ENCODE measurements at places on chromosomes 2 and 18.

- peak; percentile 27 for DNase-seq
These were observed 2.9 kb upstream of the CRYBA2 start for GRCh38 chr2:218995972-218996711.

- no peak for DNase-seq
These were observed 38.9 kb upstream of the SERPINE2 start for GRCh38 chr2:224077773-224078507.

DNA sequence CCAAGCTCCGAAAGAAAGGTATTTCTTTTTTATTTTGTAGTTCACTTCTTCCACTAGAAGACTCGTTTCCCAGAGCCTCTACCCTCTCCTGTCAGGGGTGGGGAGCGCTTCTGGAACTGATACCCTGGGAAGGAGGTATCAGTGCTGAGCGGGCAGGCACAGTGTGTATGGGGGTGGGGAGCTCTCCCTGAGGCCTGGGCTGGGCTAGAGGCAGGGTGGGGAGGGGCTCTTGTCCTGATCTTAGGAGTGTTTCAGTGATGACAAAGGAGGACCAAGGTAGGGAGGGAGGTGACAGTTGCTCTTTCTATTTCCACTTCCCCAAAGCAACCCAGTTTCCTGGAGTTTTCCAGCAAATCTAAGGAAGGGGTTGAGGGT, 65.4 kb downstream of the ARHGAP25 start:
- DNase-seq = no peak

GRCh38 chr2:137187216-137187615, 421.9 kb downstream of the THSD7B start:
- DNase-seq = no peak

- DNase-seq = no peak
These were observed 7.7 kb upstream of the TTC39C start for GRCh38 chr18:24006712-24007313.

DNA sequence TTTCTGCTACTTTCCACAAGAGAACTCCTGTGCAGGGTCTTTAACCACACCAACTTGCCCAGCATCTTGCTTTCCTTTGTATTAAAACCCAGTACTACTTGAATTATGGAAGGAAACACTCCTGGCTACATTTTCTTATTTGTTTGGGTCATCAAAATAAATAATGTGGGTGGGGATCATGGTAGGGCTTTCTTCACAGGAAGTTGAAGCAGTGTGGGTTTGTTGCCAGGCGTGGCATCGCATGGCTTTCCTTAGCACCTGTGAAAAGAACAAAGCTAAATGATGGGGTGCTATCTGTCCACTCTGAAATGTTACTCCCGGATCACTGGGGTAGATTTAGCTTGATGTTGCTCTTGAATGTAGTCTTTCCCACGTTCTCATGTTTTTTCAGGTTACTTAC, 18.7 kb downstream of the ARHGAP25 start:
- no peak for DNase-seq

DNA sequence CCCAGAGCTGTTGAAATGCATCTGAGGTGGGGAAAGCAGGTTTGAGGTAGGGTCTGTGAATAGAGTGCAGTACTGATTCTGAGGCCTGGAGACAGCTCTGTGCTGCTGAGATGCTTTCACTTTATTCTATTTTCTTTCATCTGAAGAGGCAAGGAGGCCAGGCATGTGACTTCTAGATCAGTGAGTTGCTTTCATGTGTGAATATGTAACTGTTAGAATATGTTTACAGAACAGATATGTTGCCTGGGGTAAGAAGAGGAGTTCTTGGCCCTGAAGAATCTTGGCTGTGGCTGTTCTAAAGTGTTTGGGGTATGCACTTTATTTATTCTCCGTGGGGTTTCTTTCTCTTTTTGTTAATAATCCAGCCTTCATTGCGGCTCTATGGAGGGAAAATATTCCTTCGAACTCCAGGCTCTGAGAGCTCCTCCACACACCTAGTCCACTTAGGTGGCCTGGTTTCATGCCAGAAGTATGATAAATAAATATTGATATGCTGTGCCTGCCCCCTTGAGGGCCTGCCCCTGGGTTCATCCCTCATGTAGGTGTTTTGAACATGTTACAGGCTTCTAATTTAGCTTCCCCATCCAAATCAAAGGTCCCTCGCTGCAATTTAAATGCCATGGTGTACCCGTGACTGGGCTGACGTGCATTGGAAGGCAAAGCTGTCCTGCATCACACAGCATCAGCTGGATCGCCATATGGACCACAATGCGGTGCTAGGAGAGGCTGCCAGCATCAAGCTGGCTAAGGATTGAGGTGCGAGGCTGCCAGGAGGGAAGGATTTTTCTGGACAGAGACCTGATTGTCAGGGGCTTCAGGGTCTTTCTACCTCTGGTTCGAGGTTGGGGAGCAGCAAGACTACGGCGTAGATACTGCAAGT, 102.9 kb downstream of the PRKCE start:
- DNase-seq = no peak

DNA sequence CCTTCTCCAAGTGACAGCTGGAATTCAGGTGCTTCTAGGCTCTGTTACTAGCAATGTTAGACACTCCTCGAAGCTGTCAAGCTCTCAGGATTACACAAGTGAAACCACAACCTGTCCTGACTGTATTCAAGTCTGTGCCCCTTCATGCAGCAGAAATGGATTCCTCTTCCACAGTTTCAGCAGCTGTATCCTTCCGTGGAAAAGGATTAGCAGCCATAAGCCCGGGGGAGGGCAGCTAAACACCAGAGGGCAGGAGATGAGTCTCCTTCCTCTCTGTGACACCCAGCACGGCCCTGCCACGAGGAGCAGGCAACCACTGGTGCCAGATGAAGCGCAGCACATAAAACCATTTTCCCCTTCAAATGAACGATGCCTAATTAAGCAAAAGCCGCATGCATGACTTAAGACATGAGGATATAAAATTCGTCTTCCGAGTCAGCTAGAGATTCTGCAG, 1.2 kb downstream of the ST3GAL5 start:
- no peak for DNase-seq

GRCh38 chr2:233303252-233303651, 4.4 kb upstream of the SAG start:
- DNase-seq = no peak

DNA sequence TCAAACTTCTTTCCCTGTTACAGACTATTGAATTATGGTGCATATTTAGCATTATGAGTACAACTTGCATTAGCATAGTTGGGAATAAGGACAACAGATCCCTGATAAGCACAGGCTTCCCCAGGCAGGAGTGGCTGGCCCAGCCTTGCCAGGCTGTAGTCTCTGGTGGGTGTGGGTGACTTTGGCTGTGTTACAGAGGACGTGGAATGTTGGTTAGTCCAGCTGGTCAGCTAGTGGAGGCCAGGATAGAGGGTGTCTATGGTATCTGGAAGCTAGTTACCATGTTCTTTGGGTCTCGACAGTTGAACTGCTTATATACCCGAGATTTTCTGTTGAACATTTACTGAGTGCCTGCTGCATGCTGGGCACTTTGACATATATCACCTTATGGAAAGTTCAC, 4.7 kb downstream of the SH3RF3 start:
- DNase-seq = no peak

DNA sequence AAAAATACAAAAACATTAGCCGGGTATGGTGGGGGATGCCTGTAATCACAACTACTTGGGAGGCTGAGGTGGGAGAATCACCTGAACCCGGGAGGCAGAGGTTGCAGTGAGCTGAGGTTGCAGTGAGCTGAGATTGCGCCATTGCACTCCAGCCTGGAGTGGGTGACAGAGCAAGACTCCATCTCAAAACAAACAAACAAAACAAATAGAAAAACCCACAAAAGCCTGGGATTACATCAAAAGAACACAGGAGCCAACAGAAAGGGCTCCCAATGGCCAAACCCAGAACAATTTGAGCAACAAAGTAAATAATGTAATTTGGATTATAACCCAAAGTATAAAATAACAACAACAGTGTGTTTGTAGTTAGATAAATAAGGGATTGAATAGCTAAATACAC, 159.8 kb downstream of the UXS1 start:
- no peak for DNase-seq

GRCh38 chr2:30601375-30601774, 154.3 kb downstream of the LCLAT1 start:
- DNase-seq = no peak

DNA sequence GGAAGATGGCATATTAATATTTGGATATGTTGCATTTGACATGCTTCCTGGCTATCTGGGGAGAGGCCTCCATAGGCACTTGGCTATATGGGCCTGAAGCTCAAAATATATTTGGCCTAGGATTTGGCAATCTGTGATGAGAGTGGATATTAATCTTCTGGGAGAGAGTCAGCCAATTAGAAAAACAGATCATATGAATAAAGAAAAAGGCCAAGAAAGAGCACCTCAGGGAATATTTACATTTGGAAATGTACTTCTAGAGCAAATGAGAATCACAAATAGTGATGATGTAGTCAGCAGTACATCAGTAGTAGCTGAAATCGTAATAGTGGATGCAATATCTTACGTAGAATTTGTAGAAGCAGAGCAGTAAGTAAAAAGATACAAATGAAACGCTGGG, 277.0 kb downstream of the CTNNA2 start:
- no peak for DNase-seq

- peak; percentile 69 for DNase-seq
These were observed 82.1 kb upstream of the POMC start for GRCh38 chr2:25250331-25251070.

DNA sequence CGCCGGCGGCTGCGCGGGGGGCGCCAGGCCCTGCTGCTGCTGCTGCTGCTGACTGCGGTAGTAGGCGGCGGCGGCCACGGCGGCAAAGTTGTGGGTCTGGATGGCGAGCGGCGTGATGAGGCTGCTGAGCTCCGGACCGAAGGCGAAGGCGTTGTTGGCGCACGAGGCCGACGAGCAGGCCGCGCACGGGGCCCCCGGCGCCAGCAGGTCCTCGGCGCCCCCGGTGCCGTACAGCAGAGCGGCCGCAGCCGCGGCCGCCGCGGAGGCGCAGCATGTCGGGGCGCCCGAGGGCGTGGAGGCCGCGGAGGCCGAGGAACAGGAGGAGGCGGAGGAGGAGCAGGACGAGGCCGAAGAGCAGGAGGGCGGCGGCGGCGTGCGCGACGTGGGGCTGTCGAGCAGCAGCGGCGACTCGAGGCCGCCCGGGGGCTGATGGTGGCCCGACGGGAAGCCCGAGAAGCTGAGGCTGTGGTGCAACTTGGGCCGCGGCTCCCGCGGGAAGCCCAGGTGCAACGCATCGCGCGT, 1.8 kb downstream of the ZFP36L2 start:
- DNase-seq = no peak

DNA sequence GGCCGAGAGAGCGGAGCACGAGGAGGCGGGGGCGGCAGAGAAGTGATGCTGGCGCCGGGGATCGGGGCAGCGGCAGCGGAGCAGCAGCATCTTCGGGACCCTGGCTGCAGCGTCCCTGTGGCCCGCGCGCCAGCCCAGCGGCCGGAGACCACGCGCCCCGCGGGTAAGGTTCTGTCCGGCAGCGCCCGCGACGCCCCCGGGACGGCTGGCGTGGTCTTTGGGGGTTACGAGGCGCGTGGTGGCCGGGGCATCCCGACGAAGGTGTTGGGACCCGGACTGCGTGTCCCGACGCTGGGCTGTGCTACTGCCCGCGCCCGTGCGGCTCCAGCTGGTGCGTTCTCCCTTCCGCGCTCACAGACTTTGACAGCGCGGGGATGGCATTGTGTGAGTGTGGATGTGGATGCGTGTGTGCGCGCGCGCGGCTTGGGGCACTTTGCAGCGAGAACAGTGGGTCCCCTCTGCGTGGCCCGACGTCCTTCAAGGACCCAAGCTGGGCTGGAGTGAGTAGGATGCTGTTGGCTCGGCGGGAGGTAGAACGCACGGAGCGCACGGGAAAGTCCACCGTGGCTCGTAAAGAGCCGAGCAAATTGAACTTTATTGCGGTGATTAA, 405.0 kb downstream of the XIRP2 start:
- DNase-seq = no peak

Data from AG04450 (cell line).